ENCODE measurements at places on chromosomes 6 and 20. TPM values are rescaled to one million over a fixed set of nuclear protein-coding genes. Genes with fewer than 3 reads are reported as not detected.

EFCAB8 gene
- 0.51 TPM for total RNA-seq

LPIN3 gene
- 21.3 TPM for total RNA-seq

GPX5 gene
- not detected for total RNA-seq

MATN4 gene
- not detected for total RNA-seq

TSPO2 gene
- not detected for total RNA-seq

TTI1 gene
- 33.7 TPM for total RNA-seq

PHF10 gene
- 75.9 TPM for total RNA-seq

B3GAT2 gene
- total RNA-seq: not detected

TRIM10 gene
- total RNA-seq: not detected

EBF4 gene
- 78.8 TPM for total RNA-seq

TMEM244 gene
- not detected for total RNA-seq

LY6G6D gene
- total RNA-seq: 0.67 TPM

PRIM2 gene
- total RNA-seq: 17.9 TPM

HLA-DQA1 gene
- not detected for total RNA-seq

TOX2 gene
- total RNA-seq: 0.94 TPM

MICB gene
- total RNA-seq: not detected

WFDC12 gene
- total RNA-seq: not detected

WFDC2 gene
- 61.3 TPM for total RNA-seq

CST4 gene
- total RNA-seq: not detected

ITCH gene
- total RNA-seq: 60.2 TPM

C6orf52 gene
- 3.8 TPM for total RNA-seq

MCHR2 gene
- not detected for total RNA-seq

VIP gene
- not detected for total RNA-seq

SMLR1 gene
- not detected for total RNA-seq

GNAS-AS1 gene
- total RNA-seq: 6.3 TPM

CYB5R4 gene
- 8.7 TPM for total RNA-seq

TREM1 gene
- total RNA-seq: 0.34 TPM

NOX3 gene
- not detected for total RNA-seq

MDN1 gene
- total RNA-seq: 43.4 TPM

CLIC5 gene
- total RNA-seq: 1.8 TPM

MOG gene
- 1.4 TPM for total RNA-seq

CCN2 gene
- 683 TPM for total RNA-seq

HCRTR2 gene
- total RNA-seq: 0.18 TPM

MUC22 gene
- total RNA-seq: not detected

MRAP2 gene
- total RNA-seq: 2.7 TPM

MCCD1 gene
- total RNA-seq: not detected

XKR7 gene
- total RNA-seq: 0.29 TPM

ZSCAN26 gene
- 26.9 TPM for total RNA-seq

OLIG3 gene
- total RNA-seq: 0.27 TPM

C20orf96 gene
- 52.8 TPM for total RNA-seq

CLDN20 gene
- total RNA-seq: not detected

TPMT gene
- 7.8 TPM for total RNA-seq
